ENCODE measurements at places on chromosomes 13 and 19.

GRCh38 chr19:38736413-38737280 is 7.6 kb downstream of the CAPN12 start:
- DNase-seq = no peak

- no peak for DNase-seq
These were observed 4.7 kb downstream of the EPS8L1 start for GRCh38 chr19:55080121-55080967.

- DNase-seq = no peak
These were observed 11.8 kb downstream of the PGLS start for GRCh38 chr19:17522988-17523872.

DNA sequence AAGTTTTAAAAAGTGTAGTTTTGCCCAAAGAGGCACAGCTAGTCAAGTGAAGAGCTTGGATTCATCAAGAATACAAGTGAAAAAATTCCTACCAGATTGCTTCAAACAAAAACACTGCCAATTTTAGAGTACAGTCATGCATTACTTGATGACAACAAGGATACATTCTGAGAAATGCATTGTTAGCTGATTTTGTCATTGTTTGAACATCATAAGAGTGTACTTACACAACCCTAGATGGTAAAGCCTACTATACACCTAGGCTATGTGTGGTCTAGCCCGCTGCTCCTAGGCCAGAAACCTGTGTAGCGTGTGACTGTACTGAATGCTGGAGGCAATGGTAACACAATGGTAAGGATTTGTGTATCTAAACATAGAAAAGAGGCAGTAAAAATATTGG is 41.1 kb downstream of the TMTC4 start:
- peak; percentile 82 for DNase-seq

DNA sequence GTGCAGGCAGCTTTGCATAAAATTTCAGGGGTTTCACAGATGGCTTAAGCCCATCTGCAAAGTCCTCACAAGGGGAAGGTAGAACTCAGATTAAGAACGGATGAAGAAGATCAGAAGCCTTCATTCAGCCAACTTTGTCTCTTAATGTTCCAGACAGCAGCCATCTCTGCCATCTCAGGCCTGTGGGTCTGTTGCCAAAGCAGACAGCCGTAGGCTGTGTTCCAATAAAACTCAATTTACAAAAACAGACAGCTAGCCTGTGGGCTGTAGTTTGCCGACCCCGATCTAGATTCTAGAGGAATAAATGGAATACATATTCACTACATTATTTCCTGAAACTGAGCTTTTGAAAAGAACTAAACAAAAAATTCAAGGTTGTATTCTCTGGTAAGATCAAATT is 3.8 kb downstream of the DCUN1D2 start:
- DNase-seq = no peak

GRCh38 chr19:38373907-38374331 is 452 bp upstream of the PSMD8 start:
- DNase-seq = no peak

- DNase-seq = no peak
These were observed 28.4 kb downstream of the AMER2 start for GRCh38 chr13:25143706-25144105.

- no peak for DNase-seq
These were observed 522.6 kb downstream of the RFC3 start for GRCh38 chr13:34340534-34340933.

DNA sequence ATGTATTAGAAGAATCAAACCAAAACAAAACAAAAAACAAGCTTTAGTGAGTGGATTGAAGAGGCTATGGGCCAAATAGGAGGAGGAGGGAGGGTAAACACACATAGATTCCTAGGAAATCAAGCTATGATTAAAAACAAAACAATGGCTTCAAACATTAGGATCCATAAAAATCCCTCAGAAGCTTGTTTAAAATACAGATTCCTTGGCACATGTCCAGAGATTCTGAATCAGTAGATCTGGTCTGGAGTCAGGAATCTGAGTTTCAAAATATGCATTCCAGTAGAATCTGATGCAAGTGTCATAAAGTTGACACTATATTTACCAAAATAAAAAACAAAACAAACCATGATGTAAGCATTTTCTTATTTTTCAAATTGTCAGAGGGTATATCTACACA is 692.8 kb upstream of the SGCG start:
- no peak for DNase-seq

- DNase-seq = peak; percentile 70
These were observed 253.8 kb downstream of the DLEU7 start for GRCh38 chr13:50589651-50590054.

GRCh38 chr13:100102042-100102441 is 13.1 kb downstream of the PCCA start:
- DNase-seq = no peak

DNA sequence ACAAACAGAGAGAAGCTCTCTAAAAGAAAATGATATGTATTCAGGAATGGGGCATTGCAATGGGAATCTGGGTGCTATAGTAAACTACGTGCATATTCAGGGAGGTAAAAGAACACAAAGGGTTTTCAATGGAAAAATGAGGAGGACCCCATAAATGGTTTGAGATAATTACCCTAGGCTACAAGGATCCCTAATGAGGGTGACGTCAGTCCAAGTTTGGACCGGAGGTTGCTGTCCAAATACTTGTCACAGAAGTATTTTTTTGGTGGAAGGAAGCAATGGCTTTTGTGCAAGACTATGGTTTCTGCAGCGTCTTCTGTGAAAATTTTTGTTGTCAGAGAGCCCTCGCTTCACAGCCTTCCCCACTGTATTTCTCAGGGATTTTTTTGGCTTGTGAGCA is 995 bp upstream of the CEACAM18 start:
- no peak for DNase-seq

GRCh38 chr13:26880735-26881134 is 120.1 kb upstream of the GPR12 start:
- no peak for DNase-seq

GRCh38 chr19:3036119-3036976 is 7.3 kb upstream of the TLE2 start:
- peak; percentile 45 for DNase-seq

GRCh38 chr19:3852614-3853254 is 16.1 kb downstream of the ZFR2 start:
- DNase-seq = peak; percentile 19

- DNase-seq = no peak
These were observed 12.0 kb upstream of the KCNC3 start for GRCh38 chr19:50341091-50341564.

GRCh38 chr19:35966771-35967170 is 28.2 kb upstream of the SDHAF1 start:
- no peak for DNase-seq

DNA sequence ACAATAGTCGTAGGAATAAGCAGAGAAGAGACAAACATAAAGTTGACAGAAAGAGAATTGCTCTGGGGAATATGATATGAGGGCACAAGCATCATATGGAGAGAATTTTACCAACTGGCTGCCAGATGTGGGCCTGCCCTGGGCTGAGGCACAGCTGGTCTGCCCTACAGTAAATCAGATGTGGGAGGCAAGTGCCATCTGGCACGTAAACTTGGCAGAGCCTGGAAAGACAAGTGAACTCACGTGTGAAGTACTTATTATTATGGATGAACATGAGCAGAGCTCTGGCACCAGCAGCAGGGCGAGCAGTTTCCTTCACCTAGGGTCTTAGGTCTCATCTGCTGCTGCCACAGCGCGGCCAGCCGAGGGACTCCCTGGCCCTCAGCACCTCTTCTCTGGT is 20.6 kb downstream of the PCDH8 start:
- DNase-seq = no peak

- DNase-seq = no peak
These were observed 3.1 kb downstream of the NR2F6 start for GRCh38 chr19:17242431-17243208.

GRCh38 chr13:73938372-73939070 is 195.7 kb downstream of the KLF12 start:
- DNase-seq = peak; percentile 86

DNA sequence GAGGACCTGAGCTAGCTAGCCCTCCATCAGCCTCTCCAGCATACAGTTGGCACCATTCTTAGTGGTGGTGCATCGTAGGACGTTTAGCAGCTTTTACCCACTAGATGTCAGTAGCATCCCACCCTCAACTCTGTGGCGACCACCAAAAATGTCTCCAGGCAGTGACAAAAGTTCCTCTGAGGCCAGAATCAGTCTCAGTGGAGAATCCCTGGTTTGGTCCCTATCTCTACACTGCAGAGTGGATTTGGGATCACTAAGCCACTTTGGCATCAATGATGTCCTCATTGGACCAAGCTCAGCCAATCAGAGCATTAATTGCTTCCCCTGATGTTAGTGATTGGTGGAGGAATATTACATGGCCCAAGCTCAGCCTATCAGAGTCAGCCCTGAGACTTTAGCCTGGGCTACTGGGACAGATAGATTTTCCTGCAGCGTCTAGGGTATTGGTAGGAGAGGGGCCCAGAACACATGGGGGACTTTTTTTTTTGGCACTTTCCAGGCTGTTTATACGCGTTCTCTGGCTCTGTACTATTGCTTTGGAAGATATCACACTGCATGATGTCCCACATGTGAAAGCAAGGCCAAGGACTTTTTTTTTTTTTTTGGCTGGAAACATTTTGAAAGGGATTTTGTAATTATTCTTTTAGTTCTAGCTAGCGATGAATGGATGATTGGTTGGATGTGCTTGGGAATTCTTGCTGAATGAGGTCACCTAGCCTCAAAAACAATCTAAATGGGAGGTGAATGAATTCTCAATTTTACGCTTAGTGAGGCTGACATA is 7.0 kb downstream of the TMEM221 start:
- DNase-seq = no peak

DNA sequence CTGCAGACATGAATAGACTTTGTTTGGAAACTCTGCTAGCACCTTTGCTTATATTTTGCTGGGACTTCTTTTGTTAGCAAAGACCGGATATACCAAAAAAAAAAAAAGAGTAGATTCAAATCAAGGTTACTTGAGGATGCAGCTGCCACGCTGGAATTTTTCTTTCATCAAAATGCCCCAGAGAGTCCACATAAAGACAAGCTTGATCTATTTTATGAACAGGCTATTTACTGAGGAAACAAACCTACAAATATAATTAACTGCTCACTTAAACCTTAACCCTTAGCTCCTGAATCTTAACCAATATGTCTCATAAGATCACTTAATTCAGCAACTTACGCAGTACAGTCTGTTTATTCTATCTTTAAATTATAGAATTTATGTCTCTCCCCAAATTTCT is 27.1 kb upstream of the DOCK9 start:
- DNase-seq = no peak

- no peak for DNase-seq
These were observed 116.2 kb downstream of the ZDHHC20 start for GRCh38 chr13:21342699-21343442.

DNA sequence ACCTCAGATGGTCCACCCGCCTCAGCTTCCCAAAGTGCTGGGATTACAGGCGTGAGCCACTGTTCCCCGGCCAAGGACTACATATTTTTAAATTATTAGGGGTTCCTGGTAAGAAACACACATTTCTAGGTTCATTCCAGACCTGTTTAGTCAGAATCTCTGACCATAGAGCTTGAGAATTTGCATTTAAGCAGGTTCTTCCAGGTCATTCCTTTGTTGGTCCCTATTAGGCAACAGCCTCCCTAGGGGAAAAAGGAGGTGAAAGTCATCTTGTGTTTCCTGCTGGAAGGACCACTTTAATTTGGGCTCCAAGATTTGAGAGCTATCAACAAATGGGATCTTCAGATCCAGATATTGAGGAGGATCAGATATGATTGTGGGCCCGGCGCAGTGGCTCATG is 16.3 kb downstream of the S1PR2 start:
- DNase-seq = no peak

GRCh38 chr19:15255359-15255990 is 23.2 kb upstream of the EPHX3 start:
- no peak for DNase-seq

- DNase-seq = no peak
These were observed 10.9 kb upstream of the ADGRE5 start for GRCh38 chr19:14370169-14370939.

DNA sequence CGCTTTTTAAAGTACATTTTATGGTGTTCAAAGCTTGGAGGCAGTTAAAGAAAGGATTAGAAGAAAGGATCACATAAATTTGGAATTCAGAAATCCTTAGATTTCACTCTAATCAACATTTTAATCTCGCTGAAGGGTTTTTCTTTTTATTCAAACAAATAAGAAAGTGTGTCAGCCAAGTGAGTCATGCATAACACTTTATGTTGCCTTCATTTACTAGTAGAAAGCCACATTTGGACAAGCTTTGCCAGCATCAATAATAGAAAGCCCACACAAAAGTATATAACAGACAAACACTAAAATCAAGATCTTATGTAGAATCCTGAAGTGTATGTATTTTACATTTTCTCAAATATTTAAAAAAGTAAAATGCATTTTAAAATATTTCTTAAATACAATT is 154.9 kb upstream of the TRPC4 start:
- peak; percentile 10 for DNase-seq

GRCh38 chr13:83008212-83008929 is 873.9 kb downstream of the SLITRK1 start:
- DNase-seq = no peak

- no peak for DNase-seq
These were observed 117.6 kb upstream of the SOX1 start for GRCh38 chr13:111949311-111949710.

- no peak for DNase-seq
These were observed 6.1 kb upstream of the ZNF543 start for GRCh38 chr19:57314146-57314545.

DNA sequence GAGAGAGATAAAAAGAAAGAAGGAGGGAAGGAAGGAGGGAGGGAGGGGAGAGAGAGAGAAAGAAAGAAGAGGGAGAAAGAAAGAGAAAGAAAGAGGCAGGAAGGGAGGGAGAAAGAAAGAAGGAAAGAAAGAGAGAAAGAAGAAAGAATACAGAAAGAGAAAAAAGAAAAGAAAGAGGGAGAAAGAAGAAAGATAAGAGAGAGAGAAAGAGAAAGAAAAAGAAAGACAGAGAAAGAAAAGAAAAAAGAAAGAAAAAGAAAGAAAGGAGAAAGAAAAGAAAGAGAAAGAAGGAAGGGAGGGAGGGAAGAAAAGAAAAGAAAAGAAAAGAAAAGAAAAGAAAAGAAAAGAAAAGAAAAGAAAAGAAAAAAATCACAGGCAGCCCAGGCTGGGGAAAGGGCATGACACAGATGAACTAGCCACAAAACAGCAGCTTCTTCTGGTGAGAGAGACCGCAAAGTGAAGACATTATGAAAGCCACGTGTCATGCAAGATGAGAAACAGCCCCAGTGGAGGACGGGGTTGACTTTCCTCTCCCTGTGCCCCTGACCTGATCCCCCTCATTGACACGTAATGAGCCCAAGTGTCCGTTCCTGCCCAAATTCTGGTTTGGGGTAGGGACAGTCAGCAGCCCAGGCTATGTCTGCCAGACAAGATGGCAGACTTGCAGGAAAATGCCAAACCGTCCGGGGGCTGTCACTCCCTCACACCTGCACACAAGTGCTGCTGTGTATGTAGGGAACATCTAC is 102.1 kb downstream of the INSR start:
- DNase-seq = no peak

DNA sequence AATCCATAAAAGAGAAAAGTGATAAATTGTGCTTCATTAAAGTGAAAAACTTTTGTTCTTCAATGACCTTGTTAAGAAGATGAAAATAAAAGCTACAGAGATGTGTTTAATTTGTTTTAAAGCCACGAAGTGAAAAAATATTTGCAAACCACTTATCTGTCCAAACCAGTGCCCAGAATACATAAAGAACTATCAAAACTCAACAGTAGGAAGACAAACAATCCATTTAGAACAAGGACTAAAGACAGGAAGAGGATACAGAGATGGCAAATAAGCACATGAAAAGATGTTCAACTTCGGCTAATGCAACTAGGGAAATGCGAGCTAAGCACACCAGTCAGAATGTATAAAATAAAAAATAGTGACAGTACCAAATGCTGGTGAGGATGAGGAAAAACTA is 15.0 kb downstream of the GJB6 start:
- DNase-seq = no peak
